ENCODE measurements at places on chromosomes 6 and 20.

DNA sequence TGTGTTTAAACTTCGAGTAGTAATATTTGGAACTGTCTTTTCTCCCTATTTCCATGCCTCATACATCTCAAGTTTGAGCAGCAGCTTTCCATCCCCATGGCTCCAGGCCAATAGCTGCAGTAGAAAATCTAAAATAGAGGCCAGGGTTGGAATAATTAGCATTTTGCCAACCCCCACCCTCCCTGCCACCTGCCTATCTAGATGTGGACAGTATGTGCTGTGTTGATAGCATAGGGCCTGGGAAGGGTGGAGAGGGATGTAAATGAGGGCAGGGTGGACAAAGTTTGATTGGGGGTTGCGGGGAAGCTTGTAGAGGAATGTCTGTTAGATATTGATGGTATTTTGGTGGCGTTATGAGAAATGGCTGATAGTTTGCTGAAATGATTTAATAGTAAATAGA lies 5.6 kb downstream of the TOP1 start:
- DNase-seq, result no peak

DNA sequence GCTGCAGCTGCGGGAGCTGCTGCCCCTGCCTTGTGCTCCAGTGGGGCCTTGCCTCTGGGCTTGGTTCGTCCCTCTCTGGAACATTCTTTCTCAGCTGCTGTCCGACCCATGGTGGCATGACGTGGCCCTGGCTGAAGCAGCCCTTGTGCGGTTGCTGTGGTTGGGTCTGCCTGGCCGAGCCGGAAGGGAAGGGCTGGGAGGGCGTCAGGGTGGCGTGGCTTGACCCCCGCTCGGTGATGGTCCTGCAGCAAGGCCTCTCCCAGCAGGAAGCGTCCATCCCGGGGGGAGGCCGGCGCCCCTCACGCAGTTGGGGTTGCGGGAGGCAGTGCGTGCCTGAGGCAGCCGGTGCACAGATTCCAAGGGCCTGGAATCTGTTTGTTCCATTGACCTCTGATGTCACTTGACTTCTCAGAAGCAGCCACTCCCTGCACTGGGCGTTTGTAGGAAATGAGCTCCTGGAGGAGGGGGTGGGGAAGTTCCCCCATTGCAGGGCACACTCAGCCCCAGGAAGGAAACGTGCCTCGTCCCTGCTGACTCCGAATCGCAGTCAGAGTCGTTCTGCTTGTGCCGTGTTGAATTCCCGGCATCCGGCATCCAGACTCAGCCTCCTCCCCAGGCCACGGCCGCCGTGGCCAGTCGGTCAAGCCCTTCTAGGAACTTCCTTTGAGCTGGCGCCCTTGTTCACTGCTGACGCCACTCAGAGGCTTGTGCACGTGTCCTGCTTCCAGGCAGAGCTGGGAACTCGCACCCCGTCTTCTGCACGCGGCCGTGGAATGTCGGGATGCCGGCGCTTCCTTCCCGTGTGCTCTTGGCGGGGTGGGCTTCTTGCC lies 9.7 kb upstream of the TNFRSF6B start:
- no peak for DNase-seq

DNA sequence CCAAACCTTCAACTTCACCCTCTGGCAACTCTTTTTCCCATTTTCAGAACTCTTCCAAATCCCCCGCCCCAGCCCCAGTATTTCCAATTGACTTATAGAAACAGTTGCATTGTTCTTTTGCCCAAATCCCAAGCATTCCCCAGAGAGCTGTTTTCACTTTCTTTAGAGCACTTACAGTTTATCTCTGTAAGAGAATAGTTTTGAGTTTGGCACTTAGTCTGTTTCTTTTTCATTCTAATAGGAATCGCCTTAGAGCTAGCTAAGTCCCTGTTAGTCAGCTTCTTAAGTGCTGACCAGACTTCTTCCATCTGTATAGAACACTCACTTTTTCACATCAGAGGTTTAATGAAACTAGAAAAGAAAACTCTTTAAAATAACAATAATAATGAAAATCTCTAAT lies 374.2 kb upstream of the FLRT3 start:
- no peak for DNase-seq

DNA sequence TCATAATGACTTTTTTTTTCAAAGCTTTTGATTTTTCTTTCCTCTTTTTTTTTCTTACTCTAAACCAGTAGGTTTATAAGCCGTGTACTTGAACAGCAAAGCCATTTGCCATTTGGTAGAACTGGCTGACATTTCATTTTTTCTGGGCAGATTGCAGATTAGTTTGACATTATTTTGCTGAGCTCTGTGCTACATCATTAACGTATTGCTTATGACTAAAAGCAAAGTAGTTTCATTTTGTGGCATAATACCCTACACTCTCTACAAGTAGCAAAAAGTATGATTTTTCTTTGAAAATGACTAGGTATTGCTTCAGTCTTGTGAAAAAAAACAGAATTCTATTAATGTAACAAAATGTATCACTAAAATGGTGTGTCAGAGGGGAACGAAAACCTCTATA lies 141.3 kb downstream of the GRIK2 start:
- no peak for DNase-seq

- DNase-seq, result peak; percentile 20
These were observed 38.0 kb downstream of the HIVEP2 start for GRCh38 chr6:142906945-142907470.

DNA sequence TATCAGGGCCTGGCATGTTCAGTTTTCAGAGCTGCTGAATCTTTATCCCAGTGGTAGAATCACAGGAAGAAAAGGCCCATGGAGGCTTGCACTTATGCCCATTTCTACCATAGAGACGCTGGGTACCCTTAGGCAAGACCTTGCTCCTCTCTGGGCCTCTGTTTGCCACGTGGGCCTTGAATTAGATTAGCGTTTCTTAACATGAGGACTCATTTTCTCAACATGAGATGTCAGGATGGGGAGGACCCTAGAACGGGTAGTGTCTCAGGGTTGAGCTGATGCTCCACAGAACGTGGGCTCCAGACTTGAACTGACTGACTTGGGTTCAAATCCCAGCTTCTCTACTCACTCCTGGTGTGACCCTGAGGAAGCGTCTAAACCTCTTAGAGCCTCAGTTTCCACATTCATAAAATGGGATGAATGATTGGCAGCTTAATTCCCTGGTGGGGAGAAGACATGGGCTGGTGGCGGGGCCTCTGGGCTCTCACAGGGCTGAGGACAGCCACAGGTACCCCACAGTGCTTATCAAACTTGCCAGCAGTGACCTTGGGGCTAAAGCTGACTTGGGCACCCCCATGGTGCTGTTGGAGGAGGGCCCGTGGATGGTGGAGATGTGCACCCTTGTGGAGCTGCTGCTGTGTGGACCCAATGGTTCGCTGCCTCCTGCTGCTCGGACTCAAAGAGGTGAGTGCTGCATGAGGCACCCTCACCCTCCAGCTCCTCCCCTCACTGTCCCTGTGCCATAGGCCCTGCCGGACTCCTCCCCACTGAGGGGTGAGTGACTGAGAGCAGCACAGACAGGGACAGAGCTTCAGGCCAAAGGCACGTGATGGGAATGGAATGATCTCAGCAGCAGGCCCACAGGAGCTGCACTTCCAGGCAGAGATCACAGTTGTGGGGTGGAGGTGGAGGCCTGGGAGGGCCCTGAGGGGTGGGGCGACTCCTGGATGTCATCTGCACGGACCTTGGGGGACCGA lies 28.2 kb downstream of the SUN5 start:
- no peak for DNase-seq

DNA sequence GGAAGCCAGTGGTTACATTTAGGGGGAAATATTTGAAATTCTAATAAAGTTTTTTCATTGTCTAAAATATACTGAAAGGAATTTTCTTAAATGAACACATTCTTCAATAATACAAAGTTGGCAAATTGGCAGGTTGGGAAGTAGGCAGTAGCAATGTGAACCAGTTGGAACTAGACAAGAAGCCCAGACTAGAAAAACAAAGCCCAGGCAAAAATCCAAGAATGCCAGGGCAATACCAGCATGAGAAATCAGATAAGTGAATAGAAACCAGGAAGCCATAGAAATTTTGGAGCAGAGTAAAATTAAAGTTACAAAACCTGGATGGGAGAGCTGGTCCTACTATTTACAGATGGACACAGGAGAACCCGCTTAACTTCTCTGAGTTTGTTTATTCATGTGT lies 52.2 kb downstream of the TPBG start:
- no peak for DNase-seq

DNA sequence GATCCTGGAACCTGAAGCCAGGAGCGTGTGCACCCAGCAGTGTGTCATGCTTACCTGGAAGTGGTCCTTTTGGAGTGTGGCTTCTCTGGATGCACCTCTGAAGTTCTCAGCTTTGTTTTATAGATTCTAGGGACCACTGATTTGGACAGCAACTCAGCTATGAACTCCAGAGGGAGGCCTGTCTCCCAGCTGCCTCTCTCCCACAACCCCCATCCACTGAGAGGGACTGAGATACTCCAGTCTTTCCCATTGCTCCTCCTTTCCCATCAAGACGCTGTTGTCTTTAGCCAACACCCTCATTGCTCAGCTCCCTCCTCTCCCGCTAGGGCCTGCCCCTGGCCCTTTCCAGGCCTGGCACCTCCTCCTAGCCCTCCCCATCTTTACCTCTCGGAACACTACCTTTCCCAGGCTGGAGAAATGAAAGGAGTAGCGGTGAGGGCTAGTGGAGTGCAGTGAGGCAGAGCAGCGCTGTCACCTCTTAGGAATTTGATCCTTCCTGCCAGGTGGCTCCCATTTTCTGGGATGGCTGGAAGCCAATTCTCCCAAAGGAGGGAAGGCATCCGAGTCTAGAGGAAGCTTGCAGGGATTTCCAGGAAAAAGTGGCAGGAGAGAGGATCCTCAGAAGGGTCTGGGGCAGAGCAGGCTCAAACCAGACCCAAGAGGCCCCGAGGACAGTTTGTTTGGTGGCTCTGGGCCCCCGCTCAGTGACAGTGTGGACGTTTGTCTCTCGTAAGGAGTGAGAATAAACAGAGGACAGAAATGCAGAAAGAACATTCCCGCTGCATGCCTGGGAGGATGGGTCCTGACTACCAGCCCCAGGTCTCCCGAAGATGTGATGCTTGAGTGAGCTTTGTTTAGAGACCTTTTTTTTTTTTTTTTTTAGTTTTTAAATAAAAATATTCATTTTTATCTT lies at the start of gene LRRN4:
Gene LRRN4 (minus strand): TSS at position 285 of the 913 bp plus-strand sequence. CDS start 1,261 bp downstream, outside the sequence.
- DNase-seq, result no peak

DNA sequence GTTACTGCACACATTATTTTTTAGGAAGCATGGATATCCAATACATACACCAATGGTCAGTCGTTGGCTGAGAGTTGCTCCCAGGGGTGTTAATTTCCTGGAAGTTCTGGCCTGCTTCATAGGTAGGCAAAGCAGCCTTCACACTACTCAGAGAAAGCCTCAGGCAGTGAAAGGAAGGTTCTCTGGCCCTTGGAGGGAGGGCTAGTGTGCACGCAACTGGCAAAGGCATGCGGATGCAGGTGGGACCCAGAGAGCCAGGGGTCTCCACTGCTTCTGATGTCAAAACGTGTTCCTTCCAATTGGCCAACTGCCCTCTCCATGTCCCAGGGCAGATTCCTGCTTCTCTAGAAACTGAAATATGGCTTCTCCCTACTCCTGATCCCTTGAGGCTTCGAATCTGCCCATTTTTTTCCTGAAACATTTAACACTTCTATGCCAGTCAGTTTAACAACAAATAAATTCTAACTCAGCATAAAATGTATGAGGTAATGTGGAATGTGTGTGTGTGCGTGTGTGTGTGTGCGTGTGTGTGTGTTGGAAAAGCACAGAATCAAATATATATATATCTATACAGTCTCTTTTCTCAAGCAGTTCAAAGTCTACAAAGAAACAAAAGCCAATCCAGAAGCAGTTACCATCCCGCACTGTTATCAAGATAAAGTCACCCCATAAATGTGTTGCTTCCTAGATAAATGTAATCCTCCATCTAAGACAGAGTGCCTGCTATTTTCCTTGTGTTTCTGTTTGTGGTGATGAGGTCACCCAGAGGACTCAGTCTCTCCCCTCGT lies 94.0 kb upstream of the HIVEP1 start:
- DNase-seq, result no peak

DNA sequence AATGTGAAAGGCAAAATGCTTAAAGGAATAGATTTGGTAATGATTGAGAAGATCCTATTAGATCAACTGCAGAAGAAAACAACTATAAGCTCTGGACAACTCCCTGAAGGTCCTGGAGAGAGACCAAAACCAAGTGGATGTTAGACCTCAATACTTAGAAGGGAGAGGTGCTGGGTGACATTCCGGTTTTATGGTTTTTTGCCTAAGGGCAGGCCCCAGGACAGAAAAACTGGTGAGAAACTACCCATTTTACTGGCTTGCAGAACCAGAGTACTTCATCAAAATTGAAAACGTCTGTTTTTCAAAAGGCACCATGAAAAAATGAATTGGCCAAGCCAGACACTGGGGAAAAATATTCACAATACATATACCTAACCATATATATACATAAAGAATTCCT lies 26.3 kb downstream of the SAMHD1 start:
- DNase-seq, result no peak

GRCh38 chr6:131073577-131073976 lies 10.5 kb upstream of the EPB41L2 start:
- no peak for DNase-seq

- no peak for DNase-seq
These were observed 16.1 kb upstream of the SPACA1 start for GRCh38 chr6:88031550-88031949.

GRCh38 chr6:125421836-125422235 lies 120.1 kb upstream of the HDDC2 start:
- DNase-seq, result no peak

- no peak for DNase-seq
These were observed 23.9 kb downstream of the ADTRP start for GRCh38 chr6:11754625-11755271.

DNA sequence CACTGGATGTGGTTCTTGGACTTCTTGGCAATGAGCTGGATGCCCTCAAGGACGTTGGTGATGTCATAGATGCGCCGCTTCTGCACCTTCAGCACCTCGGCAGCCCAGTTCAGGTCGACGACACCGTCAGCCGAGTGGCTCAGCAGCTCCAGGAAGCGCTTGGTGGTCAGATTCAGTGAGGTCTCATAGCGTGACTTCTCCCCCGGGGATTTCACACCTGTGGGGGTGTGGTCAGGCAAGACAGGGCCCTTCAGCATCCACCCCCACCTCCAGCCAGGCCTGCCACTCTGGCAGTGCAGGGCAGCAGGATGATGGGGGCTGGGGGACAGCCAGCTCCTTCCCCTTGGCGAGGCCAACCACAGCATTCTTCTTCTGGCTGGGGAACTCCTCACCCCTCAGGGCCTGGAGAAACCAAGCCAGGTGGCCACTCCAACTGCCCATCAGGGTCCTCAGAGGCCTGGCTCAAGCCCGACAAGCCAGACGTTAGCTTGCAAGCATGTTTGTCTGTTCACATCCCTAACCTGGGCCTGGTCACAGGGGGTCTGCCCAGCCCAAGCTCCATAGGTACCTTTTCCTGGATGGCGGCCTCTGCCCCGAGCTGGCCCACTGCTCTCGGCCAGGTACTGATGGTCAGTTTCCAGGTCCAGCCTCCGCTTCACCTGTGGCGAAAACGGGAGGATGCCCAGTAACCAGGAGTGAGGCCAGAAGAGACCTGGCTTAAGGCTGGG lies 5.7 kb upstream of the NECAB3 start:
- no peak for DNase-seq
